ENCODE measurements at places on chromosomes 3 and 15.

GRCh38 chr3:4021162-4021561 lies 221.9 kb downstream of the LRRN1 start:
- no peak for DNase-seq

DNA sequence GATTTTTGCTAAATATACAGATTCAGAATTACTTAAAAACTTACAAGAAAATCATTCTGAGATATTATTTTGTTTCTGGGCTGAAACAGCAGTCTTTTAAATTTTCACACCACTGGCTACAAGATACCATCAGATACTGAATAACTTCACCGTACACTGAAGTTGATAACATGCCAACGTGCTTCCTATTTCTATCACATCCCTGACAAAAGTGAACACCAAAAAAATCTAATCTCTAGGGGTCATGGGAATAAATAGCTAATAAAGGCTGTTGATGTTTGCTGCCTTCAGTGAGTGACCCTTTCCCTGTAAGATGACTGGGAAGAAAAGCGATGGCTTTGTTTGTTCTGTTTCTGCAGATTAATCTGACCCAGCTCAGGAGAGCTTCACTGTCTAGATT lies 120.5 kb downstream of the DUT start:
- DNase-seq = no peak

DNA sequence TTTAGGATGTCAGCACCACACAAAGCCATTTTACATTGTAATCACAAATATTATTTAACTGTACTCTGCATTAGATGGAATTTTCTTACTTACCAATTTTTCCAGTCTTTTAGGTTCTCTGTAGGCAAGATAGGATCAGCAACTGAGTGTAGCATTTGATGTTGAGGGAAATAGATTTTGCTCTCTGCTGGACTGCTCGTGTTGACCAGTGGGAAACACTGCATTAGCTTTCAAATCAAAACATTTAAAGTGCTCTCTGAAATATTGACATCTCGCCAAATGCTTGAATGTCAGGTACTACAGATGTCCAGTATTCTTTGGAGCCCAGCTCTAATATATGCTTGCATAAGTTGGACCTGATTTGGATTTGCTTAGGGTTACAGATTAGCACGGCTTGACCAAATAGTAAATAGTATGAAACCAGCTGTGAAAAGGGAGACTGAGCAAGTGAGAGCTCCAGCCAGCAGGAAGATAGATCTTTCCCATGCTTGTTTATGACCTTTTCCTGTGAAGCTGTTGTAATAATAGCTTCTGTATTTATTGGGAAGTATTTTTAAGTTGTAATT lies 29.5 kb downstream of the P2RY14 start:
- no peak for DNase-seq

DNA sequence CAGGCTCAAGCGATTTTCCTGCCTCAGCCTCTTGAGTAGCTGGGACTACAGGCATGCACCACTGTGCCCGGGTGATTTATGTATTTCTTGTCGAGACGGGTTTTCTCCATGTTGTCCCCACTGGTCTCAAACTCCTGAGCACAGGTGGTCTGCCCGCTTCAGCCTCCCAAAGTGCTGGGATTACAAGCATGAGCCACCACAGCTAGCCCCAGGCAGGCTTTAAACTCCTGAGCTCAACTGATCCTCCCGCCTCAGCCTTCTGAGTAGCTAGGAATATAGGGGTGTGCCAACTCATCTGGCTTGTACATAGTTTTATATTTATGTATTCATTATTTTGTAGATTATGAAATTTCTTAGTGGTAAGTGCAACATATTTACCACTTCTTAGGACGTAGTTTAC lies 198.8 kb upstream of the MCTP2 start:
- DNase-seq = no peak

DNA sequence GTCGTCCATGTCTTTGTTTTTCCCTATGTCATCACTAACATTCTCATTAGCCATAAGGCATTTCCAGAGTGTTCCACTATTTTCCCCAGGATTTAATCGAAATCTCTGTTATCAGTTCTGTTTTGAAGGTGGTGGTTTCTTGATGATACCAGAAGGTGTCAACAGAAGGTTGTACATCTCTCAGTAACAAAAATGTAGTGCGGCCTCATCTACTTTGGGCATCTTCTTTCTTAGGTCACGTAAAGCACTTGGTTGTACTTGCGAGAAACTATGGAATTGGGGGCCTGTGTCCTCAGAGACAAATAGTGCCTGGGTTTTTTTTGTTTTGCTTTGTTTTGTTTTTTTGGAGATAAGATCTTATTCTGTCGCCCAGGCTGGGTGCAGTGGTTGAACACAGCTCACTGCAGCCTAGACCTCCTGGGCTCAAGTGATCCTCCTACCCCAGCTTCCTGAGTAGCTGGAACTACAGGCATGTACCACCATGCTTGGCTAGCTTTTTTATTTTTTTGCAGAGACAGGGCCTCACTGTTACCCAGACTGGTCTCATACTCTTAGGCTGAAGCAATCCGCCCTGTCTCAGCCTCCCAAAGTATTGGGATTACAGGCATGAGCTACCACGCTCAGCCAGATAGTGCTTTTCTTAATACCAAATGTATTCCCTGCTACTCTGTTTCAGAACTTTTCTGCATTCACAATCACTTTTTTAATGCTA lies 61.2 kb upstream of the FURIN start:
- DNase-seq = no peak

DNA sequence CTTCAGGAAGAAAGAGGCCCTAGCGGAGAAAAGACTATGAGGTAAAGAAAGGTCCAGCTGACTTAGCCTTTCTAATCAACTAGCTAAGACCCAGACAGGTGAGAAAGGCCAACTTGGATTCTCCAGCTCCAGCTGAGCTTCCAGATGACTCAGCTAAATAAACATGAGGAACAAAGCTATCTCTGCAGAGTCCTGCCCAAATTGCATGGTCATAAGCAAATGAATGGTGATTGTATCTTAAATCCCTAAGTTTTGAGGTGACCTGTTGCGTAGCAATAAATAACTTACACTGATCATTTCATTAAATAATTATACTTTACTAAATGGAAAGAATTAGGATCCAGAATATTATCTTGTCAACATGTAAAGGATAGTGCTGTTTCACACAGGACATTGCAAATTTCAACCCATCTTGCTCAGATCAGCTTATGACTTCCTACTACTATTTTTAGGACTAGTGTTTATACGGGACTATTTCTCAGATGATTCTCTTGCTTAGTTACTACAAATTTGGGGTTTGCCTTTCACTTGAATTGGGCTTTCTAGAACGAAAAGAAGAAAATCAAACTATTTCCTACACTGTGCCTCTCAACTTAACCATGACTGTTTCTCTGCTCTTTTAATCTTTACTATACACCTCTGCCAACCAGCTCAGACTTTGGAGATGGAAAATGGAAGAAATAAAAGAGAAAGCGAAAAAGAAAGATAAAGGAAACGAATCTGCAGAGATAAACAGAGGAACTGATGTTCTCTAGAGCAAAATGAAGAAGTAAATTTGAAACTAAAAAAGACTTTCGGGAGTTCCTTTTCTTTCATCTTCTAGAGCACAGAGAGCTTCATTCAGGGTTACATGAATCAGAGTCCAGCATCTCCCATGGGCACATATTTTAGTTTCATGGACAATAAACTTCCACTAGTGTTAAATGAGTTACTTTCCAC lies 6.6 kb upstream of the ADGRG7 start:
- peak; percentile 37 for DNase-seq

- no peak for DNase-seq
These were observed 31.7 kb upstream of the XCR1 start for GRCh38 chr3:46058981-46059380.

GRCh38 chr3:64109438-64109837 lies 86.1 kb upstream of the PSMD6 start:
- DNase-seq = no peak

GRCh38 chr3:3340965-3341895 lies 161.7 kb upstream of the CRBN start:
- DNase-seq = no peak

- DNase-seq = no peak
These were observed 62.7 kb downstream of the NPTN start for GRCh38 chr15:73570355-73571032.

DNA sequence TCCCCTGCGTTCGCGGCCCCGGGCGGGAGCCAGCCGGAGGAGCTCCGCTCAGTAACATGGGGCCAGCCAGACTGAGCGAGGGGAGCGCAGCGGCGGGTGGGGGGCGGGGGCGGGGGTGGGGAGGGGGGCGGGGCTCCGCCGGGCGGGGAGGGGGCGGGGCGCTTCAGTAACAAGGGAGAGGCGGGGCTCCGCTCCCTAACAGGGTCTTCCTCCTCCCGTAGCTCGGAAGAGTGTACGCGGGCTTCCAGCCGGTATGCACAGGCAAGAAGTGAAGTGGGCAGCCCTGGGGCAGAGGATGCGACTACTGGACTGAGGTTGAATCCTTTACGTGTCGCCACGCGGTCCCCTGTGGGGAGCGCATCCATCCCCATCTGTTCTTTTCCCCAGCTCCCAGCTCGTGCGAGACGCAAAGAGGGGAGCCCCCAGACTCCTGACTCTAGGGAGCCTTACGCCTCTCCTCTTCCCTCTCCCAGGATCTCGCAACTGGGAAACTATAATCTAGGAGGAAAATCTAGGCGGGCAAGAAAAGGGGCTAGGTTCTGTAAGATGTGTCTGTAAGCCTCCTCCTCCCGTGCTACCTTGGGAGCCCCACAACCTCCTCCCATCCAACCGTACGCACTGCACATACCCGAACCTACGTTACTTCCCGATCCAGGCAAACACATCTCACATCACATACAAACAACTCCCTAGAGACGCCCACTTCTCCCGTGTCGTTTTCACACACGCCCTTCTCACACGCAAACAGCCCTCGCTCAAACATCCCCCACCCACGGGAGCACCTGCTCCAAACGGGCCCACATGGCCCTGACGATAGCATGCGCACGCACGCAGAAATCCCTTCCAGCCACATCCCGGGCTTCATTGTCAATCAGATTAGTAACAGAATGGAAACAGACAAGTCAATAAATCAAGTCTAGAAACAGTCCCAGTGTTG lies at the start of gene SHF:
Gene SHF (minus strand): TSS at position 73 of the 937 bp plus-strand sequence. CDS start 15 bp downstream, at position 58.
- peak; percentile 76 for DNase-seq

DNA sequence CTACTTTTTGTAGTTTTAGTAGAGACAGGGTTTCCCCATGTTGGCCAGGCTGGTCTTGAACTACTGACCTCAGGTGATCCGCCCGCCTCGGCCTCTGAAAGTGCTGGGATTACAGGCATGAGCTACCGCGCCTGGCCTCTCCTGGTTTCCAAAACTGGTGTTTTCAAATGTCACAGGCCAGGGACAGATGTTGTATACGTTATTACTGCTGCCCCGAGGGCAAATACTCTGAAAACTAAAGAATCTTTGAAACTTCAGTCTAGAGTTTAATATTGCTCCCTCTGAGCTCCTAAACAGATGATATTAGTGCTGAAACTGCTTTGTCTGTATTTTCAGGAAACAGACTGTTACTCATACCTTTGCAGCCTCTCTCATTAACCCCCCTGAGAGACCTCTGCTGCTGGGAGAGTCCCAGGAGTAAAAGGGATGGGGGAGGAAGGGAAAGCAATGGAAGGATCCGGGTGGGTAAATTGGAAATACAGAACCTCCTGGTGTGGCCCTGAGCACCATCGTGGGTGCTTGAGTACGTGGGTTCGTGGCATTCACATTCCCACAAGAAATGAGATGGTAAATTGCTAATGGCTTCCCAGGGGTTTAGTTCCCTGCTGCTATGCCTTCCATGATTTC lies 96.3 kb upstream of the IGF1R start:
- no peak for DNase-seq

DNA sequence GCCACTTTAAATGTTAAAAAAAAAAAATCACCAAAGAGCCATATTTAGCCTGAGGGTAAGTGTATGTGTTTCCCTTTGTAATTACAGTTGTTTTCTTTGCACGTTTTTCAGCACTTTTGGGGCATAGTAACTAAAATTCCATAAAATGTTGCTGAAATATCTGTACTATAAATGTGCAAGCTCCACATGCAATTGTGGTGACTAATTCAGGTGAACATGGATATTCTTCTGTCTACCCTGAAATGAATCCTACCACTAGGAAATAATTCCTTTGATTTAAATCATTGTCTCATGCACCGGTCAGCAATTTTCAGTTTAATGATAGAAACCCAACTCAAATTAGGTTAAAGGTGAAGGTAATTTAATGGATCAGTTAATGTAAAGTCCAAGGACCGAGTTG lies 13.1 kb upstream of the TFG start:
- DNase-seq = no peak

GRCh38 chr3:52216585-52217408 lies 8.6 kb downstream of the TLR9 start:
- no peak for DNase-seq

DNA sequence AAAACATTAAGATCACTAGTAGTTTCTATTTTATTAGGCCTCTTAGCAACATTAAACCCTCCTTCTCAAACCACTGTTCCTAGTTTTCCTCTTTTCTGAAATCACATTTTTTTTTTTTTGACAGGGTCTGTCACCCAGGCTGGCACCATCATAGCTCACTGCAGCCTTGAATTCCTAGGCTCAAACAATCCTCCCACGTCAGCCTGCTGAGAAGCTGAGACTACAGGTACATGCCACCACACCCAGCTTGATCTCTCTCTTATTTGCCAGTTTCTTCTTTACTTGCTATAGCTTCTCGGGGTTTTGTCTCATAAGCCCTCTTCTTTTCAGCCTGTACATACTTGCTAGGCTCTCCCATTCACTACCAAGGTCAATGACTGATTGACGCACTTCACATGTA lies 28.0 kb downstream of the SENP8 start:
- no peak for DNase-seq

GRCh38 chr15:41773729-41774061 lies 589 bp upstream of the MAPKBP1 start:
- peak; percentile 2 for DNase-seq

GRCh38 chr3:157354722-157355121 lies 81.9 kb upstream of the PTX3 start:
- no peak for DNase-seq

- no peak for DNase-seq
These were observed 3.1 kb upstream of the BNC1 start for GRCh38 chr15:83287541-83288027.

DNA sequence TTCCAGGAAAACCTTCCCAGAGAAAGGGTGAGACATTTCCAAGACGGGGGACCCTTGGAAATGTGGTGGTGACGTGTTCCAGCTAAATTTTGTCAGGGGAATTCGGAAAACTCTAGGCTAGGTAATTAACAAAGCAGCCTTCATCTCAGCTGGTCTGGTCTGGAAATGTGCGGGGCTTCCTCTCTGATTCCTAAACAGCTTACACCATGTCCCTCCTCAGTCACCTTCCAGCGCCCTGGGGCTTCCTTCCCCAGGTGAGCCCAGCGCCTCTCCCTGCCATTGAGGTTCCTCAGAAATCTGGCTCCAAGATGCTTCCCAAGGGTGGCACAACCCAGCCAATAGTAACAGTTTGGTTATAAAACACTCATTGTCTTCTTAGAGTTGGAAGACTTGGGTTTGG lies 571 bp downstream of the ACAD9 start:
- DNase-seq = no peak

GRCh38 chr3:12868039-12869034 lies 27.0 kb upstream of the RPL32 start:
- DNase-seq = peak; percentile 75

- DNase-seq = no peak
These were observed 9.2 kb upstream of the MME start for GRCh38 chr3:155070932-155071387.

GRCh38 chr3:146117406-146118285 lies 43.3 kb downstream of the PLOD2 start:
- no peak for DNase-seq

GRCh38 chr3:112470788-112471187 lies 28.5 kb downstream of the BTLA start:
- no peak for DNase-seq

All from NCI-H146 (cell line).